ENCODE measurements at places on chromosomes 5 and 9. TPM values are rescaled to one million over a fixed set of nuclear protein-coding genes. Genes with fewer than 3 reads are reported as not detected.

LECT2 gene
- not detected for total RNA-seq

FSTL4 gene
- not detected for total RNA-seq

NAA35 gene
- 20.5 TPM for total RNA-seq

LHX3 gene
- total RNA-seq: not detected

PPP3R2 gene
- not detected for total RNA-seq

ENTPD8 gene
- total RNA-seq: under 0.01 TPM

SLC4A9 gene
- total RNA-seq: not detected

HNRNPH1 gene
- 630 TPM for total RNA-seq

CCDC183 gene
- 1.0 TPM for total RNA-seq

Data from fibroblast of lung (primary cell).